Activated naive CD4-positive, alpha-beta T cell (primary cell): ENCODE measurements at places on chromosomes 7 and 10.

GRCh38 chr10:78319371-78319770 lies 285.7 kb downstream of the RPS24 start:
- DNase-seq, result no peak

- no peak for DNase-seq
Observed at GRCh38 chr7:101947899-101948298, 130.5 kb downstream of the CUX1 start.

DNA sequence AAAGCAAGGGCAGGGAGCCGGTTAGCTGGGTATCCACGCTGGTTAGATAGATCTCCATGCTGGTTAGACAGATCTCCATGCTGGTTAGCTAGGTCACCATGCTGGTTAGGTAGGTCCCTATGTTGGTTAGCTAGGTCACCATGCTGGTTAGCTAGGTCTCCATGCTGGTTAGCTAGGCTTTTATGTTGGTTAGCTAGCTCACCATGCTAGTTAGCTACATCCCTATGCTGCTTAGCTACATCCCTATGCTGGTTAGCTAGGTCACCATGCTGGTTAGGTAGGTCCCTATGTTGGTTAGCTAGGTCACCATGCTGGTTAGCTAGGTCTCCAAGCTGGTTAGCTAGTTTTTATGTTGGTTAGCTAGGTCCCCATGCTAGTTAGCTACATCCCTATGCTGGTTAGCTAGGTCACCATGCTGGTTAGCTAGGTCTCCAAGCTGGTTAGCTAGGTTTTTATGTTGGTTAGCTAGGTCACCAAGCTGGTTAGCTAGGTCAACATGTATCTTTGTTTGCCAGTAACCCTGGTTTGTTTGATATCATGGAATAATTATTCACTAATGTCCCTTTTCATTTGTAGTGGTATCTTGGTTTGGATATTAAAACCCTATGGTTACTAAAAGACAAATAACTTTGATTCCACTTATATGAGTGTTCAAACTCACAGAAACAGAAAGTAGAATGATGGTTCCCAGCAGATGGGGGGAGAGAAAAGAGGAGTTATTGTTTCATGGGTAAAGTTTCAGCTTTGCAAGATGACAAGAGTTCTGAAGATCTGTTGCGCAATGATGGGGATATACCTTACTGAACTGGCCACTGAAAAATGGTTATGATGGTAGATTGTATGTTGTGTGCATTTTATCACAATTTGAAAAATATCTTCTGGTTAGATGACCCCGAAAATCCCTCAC lies 136.2 kb downstream of the PRPF18 start:
- DNase-seq, result no peak

DNA sequence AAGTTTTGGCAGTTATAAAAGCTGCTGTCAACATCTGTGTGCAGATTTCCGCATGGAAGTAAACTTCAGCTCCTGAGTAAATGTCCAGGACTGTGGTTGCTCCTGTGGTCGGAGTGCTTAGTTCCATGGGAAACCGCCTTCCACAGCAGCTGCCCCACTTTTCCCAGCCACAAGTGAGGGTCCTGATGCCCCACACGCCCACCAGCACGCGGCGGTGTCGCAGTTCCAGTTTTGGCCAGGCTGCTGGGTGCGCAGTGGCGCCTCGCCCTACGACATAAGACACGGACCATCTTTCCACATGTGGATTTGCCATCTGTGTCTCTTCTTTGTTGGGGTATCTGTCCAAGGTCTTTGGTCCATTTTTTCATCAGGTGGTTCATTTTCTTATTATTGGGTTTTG lies 167.1 kb downstream of the DIP2C start:
- DNase-seq, result no peak

- no peak for DNase-seq
Observed at GRCh38 chr7:47285860-47286491, 295.9 kb downstream of the TNS3 start.

GRCh38 chr10:119357412-119358151 lies 150.2 kb downstream of the GRK5 start:
- no peak for DNase-seq

DNA sequence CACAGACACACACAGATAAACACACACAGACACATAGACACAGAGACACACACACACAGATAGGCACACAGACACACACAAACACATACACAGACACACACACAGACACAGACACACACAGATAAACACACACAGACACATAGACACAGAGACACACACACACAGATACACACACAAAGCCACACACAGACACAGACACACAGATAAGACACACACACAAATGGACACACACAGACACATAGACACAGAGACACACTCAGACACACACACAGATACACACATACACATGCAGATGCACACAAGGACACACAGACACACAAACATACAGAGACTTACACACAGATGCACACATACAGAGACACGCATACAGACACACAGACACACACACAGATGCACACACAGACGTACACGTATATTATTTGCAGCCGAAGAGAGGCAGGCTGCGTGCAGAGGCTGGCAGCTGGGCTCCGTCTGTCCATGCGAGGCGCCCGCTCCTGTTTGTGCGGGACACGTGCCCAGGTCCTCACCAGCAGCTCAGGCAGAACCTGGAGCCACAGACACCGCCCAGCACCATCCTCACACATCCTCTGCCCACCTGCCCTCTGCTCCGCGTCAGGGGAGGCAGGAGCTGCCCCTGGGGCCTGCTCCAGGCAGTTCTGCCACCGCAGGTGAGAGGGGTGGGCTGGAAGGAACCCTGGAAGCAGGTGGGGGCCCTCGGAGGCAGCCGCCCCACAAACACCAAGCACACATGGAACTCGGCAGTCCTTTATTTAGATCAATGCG lies 1.2 kb downstream of the CALML5 start:
- DNase-seq, result no peak

DNA sequence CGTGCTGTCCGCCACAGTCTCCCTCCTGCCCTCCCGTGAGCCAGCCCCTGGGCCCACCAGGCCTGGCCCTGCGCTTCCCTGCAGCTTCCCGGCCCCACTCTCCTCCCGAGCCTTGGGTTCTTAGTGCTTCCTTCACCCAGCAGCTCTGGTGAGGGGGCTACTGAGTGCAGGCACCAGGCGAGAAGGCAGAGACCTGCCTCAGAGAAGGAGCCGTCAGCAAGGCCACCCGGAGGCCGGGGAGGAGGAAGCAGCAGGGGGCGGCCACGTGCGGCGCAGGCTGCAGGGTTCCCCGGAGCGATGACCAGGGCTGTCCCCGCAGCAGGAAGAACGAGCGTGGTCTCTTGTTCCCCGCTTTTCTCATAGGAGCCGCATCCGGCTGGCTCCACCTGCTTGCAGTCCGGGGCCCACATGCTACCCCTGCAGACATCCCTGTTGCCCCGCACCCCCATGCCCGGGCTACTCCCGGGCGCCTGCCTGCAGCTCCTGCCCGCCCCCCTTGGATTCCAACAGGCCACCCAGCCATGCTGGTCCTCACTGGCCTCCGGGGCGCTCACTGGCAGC lies 20.5 kb downstream of the YKT6 start:
- DNase-seq, result no peak

DNA sequence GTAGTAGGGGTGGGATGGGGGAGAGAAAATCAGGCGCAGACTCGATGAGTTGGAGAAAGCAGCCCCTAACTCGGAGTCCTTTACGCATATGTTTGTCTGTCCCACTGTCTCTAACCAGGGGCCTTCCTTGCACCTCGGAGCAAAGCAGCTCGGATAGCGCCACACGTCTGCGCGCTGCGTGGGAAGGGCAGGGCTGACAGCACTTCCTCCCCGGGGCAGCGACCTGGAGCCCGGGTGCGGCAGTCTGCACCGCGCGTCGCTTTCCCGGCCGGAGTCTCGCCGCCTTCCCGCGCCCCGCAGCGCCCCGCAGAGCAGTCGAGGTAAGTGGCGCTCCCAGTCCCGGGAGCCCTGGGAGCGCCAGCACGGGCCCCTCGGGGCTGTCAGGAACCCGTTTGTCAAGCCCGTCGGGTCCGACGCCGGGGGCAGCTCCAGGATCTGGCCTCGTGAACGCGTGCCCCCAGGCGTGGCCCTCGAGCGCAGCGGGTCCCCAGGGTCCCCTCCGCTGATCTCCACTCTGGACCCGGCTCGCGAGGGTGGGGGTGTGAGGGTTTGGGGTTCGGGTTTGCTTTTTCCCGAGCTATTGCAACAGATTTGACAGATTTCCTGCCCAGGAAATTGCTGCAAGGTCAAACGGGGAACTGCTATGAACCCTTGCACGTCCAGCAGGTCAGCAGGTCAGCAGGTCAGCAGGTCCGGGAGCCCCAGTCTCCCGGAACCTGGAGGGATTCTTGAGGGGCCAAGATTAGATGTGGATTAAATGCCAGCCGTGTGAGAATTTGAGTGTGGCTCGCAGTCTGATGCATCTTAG lies 597 bp downstream of the APBB1IP start:
- peak; percentile 39 for DNase-seq

- DNase-seq, result no peak
Observed at GRCh38 chr7:25759748-25760147, 392.2 kb upstream of the NFE2L3 start.

GRCh38 chr10:100653957-100654781 lies 91.2 kb upstream of the PAX2 start:
- DNase-seq, result no peak

GRCh38 chr10:124655191-124656112 lies 88.7 kb downstream of the FAM53B start:
- DNase-seq, result no peak

GRCh38 chr7:876972-877311 lies 588 bp downstream of the GET4 start:
- DNase-seq, result no peak

- peak; percentile 32 for DNase-seq
Observed at GRCh38 chr10:46268076-46268881, 18.5 kb upstream of the ANTXRL start.

GRCh38 chr7:150924369-150924781 lies 53.7 kb downstream of the KCNH2 start:
- no peak for DNase-seq
